ENCODE measurements at places on chromosomes 11 and 22. TPM values are rescaled to one million over a fixed set of nuclear protein-coding genes. Genes with fewer than 3 reads are reported as not detected.

Gene RNF214
- total RNA-seq, result 34.2 TPM

Gene FOLR2
- total RNA-seq, result 5.3 TPM

Gene CARD10
- total RNA-seq, result 4.4 TPM

Gene ASCL3
- not detected for total RNA-seq

DNA sequence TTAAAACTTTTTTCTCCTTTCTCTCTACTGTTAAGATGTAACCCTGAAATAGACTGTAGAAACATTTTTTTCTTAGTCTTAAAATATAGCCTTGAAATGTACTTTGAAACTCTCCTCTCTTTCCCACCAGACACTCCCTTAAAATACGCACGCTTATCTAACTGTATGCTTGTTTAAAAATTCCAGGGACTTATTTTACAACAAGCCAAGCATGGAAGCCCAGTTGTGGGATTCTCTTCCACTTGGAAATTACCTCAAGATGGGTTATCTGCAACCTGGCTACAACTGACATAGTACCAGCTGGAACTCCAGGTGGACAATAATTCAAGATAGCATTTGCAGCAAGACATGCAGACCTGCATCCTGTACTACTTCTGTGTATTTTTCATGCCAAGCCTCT is 12.1 kb upstream of the CHORDC1 start:
- H3K27ac ChIP-seq, result no peak overlapping the region
- H3K27me3 ChIP-seq, result no peaks in the 10 kb centered on the region
- H3K36me3 ChIP-seq, result no peaks in the 10 kb centered on the region
- no peak overlapping the region for H3K4me3 ChIP-seq
- H3K4me1 ChIP-seq, result no peaks in the 10 kb centered on the region

- H3K27ac ChIP-seq, result no peak overlapping the region
- H3K27me3 ChIP-seq, result no peaks in the 10 kb centered on the region
- H3K4me3 ChIP-seq, result no peak overlapping the region
- no peaks in the 10 kb centered on the region for H3K36me3 ChIP-seq
- no peaks in the 10 kb centered on the region for H3K4me1 ChIP-seq
- DNase-seq, result no peak
Measured at GRCh38 chr11:61054927-61055562, 47.2 kb upstream of the CD5 start.

DNA sequence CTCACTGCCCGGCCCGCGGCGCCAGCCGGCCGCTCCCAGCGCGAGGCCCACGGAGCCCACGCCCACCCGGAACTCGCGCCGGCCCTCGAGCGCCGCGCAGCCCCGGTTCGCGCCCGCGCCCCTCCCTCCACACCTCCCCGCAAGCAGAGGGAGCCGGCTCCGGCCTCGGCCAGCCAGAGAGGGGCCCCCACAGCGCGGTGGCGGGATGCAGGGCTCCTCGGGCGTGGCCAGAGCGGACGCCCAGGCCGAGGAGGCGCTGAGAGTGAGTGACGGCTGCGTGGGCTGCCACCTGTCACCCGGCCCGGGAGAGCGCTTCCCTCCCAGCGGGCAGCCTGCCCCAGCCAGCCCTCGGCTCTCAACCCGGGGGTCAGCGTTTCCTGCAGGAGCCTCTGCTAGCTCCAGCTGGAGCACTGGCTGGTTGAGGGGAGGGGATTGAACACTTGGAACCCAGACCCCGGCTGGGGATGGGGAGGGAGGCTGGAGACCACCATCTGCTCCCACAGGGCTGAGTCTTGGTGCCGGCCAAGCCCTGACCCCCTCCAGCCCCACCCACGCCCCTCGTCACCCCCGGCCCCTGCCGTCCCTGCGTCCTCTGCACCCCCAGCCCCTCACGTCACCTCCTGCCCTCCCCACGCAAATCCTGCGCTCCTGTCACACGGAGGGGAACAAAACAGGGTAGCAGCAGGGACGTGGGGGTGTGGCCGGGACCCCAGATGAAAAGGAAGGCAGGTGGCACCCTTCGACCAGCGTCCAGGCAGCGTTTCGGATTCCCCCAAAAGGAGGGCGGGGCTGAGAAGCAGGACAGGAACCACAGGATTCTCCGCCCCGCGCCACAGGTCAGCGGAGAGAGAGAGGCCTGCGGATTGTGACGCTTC is 157.0 kb downstream of the BRD1 start:
- H3K4me1 ChIP-seq, result no peaks in the 10 kb centered on the region
- no peak overlapping the region for H3K27ac ChIP-seq
- no peaks in the 10 kb centered on the region for H3K36me3 ChIP-seq
- DNase-seq, result no peak
- H3K4me3 ChIP-seq, result peak overlapping the region; percentile 52

GRCh38 chr11:29527391-29527936 is 489.4 kb downstream of the KCNA4 start:
- no peak overlapping the region for H3K4me3 ChIP-seq
- no peaks in the 10 kb centered on the region for H3K36me3 ChIP-seq
- no peaks in the 10 kb centered on the region for H3K4me1 ChIP-seq
- H3K27ac ChIP-seq, result no peak overlapping the region
- peaks cover 2% of the 10 kb centered on the region for H3K27me3 ChIP-seq
- no peak for DNase-seq

DNA sequence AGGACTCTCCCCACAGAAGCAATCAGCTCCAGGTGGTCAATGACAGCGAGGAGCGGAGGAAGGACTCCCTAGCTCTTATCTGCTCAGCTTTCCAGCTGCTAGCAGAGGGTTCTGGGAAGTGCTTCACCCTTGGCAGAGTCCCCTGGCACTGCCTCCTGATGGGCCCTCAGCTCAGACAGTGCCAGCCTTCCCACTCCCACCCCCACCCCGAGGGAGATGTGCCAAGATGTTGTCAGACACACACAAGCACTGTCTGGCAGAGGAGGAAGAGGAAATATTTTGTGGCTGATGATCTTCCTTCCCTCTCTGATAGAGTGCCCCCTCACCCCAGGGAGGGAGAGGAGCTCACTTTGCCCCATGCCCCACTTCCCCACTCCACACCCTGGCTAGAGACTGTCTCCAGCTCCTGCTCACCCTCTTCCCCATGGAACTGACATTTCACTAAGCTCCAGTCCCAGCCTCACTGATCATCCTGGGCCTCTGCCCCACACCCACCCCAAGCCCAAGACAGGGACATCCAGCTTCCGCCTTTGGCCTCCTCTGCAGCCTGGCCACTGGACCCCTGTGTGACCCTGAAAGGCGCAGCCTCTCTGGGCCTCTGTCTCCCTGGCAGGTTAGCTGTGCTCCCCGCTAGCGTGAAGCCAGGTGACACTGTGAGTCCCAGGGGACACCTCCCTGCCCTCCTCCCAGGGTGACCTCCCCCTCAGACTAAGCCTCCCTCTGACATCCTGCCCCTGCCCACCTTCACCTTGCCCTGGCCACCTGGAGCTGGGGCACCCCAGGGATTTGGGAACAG is 44.5 kb downstream of the SLCO2B1 start:
- no peaks in the 10 kb centered on the region for H3K27me3 ChIP-seq
- no peak overlapping the region for H3K27ac ChIP-seq
- H3K4me1 ChIP-seq, result no peaks in the 10 kb centered on the region

DNA sequence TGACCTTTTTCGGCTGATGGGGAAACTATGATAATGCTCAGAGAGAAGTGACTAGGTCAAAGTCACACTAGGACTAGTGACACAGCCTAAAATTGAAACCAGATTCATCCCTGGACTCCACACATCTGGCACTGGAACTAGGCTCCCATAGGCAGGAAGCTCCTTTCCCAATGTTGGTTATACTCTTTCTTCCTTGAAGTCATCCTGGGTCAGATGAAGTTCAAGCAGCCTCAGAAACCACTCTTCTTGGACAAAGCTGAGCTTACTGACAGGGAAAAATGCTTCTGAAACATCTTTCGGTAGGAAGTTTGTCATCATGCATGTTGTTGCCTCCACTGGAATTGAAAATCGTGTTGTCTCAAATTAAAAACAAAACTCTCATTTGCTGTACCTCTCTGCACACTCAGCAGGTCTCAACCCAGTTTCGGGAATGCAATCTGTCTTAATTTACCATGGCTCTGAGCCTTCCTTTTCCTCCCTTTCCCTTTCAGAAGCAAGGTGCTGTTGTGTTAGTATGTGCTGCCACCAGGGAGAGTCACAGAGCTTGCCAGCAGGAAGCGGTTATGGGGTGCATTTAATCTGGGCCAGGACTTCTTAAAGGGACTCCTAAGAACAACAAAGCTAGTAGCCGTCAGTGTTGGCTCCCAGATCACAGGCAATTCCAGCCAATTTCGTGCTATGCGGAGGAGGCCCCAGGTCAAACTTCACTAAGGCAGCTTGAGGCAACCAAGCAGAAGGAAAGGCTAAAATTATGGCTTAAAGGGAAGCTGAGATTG is 384.8 kb downstream of the TENM4 start:
- no peaks in the 10 kb centered on the region for H3K36me3 ChIP-seq
- H3K27me3 ChIP-seq, result no peaks in the 10 kb centered on the region
- no peaks in the 10 kb centered on the region for H3K4me1 ChIP-seq
- no peak for DNase-seq
- no peak overlapping the region for H3K4me3 ChIP-seq

DNA sequence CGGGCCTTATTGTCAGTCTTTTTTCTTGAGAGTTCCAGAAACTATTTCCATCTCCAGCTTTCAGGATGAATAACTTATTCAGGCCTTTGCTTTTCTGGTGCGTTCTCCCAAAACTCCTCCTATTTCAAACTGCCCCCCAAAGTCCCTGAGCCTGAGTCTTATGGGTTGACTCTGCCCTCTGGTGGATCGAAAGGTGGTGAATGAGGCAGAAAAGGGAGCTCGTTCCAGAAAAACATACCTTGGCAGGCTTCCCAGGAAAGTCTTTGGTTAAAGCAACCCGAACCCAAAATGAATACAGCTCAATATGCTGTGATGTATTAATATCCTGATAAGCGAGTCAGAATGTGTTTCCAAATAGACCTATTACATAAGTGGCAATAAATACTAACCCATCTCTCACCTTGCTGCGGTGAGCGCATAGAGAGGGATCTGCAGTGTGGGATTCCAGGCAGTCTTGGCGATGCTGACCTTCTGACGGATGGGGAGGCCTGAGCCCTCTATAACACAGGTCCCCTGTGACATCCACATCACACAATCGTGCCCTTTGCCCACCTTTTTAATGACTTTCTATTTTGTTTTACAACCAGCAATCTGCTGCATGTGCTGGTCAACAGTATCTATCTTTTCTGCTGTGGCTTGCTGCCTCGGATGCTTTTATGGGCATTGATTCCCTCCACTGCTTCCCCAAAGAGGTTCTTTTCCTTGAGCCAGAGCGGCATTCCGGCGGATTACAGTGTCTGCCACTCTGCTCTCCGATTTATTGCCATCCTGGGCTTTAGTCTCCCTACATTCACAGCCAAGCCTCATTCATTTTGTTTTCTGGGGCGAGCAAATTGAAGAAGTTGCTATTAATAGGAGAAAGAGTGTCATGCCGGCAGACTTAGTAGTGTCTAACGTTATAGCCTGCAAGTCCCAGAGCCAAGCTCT is 756.8 kb downstream of the NTM start:
- H3K36me3 ChIP-seq, result no peaks in the 10 kb centered on the region
- H3K4me3 ChIP-seq, result peak overlapping the region; percentile 46
- H3K27me3 ChIP-seq, result no peaks in the 10 kb centered on the region

GRCh38 chr22:46062971-46063631 is 86.1 kb upstream of the WNT7B start:
- H3K36me3 ChIP-seq, result no peaks in the 10 kb centered on the region
- no peaks in the 10 kb centered on the region for H3K27me3 ChIP-seq
- peaks cover 67% of the 10 kb centered on the region for H3K4me1 ChIP-seq
- peak overlapping the region; percentile 88 for H3K4me3 ChIP-seq
- no peak for DNase-seq
- H3K27ac ChIP-seq, result peak overlapping the region; percentile 99

GRCh38 chr11:115363921-115364320 is 140.3 kb downstream of the CADM1 start:
- H3K4me3 ChIP-seq, result no peak overlapping the region
- H3K27ac ChIP-seq, result no peak overlapping the region
- H3K27me3 ChIP-seq, result no peaks in the 10 kb centered on the region
- DNase-seq, result no peak
- H3K4me1 ChIP-seq, result peaks cover 10% of the 10 kb centered on the region

- no peaks in the 10 kb centered on the region for H3K4me1 ChIP-seq
- H3K27me3 ChIP-seq, result no peaks in the 10 kb centered on the region
- no peak overlapping the region for H3K4me3 ChIP-seq
- no peak for DNase-seq
- no peak overlapping the region for H3K27ac ChIP-seq
Measured at GRCh38 chr22:39617342-39617741, 46.8 kb downstream of the CACNA1I start.

DNA sequence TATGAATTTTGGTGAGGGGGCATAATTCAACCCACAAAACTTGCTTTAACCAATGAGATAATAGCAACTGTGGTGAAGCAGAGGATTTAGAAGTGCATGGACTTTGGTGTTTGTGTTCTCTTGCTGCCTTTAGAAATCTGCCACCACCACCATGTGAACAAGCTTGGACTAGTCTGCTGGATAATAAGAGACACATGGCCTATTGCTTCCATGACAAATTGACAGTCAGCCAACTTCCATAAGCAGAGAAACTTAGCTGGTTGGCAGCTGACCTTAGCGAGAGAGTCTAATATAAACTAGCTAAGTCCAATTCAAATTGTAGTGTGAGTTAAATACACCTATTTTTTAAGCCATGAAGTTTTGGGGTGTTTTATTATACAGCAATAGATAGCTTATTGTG is 482.1 kb upstream of the ANO5 start:
- H3K27ac ChIP-seq, result no peak overlapping the region
- DNase-seq, result no peak
- H3K4me1 ChIP-seq, result no peaks in the 10 kb centered on the region
- H3K27me3 ChIP-seq, result no peaks in the 10 kb centered on the region
- no peak overlapping the region for H3K4me3 ChIP-seq

DNA sequence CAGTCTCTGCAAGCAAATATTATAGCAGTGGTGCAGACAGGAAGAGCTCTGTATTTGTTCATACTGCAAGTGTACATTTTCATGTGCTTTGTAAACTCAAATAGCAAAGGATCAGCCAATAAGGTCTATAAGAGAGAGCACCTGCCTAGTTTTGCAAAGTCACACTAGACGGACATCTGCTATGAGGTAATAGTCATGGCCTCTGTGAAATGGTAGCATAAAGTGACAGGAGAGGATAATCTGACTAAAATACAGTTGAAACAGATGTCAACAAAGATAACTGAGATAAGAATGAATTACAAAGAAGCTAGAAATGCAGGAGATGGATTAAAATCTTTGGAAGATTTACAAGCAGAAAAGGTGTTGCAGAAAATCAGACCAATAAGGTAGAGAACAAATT is 70.6 kb upstream of the SPON1 start:
- no peaks in the 10 kb centered on the region for H3K27me3 ChIP-seq
- H3K27ac ChIP-seq, result no peak overlapping the region
- no peak for DNase-seq
- H3K4me1 ChIP-seq, result no peaks in the 10 kb centered on the region
- H3K36me3 ChIP-seq, result no peaks in the 10 kb centered on the region
- H3K4me3 ChIP-seq, result no peak overlapping the region
